Mucosa of gallbladder (tissue), 1 donor: ENCODE measurements at places on chromosomes 11 and 22. TPM values are rescaled to one million over a fixed set of nuclear protein-coding genes. Genes with fewer than 3 reads are reported as not detected.

Gene RRP8
- 25.8 TPM for total RNA-seq

DNA sequence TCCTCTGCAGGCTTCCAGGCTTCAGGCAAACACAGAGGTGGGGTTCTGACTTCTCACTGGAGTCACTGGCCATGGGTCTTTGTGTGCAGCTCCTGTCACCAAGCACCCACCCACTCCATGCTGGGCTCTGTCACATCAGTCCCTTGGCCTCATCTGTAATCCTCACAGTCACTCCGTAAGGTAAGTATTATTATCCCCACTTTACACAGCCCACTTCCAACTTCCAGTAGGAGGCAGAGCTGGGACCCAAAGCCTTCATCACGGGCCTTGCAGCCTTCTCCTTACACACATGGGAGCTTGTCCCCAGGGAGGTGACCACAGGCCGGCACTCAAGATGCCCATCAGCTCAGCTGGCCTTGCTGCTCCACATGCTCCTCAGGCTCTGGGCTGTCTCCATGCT, 266.7 kb upstream of the B3GAT1 start:
- DNase-seq: peak; percentile 5

Gene ZNF280B
- total RNA-seq: 1.3 TPM

DNA sequence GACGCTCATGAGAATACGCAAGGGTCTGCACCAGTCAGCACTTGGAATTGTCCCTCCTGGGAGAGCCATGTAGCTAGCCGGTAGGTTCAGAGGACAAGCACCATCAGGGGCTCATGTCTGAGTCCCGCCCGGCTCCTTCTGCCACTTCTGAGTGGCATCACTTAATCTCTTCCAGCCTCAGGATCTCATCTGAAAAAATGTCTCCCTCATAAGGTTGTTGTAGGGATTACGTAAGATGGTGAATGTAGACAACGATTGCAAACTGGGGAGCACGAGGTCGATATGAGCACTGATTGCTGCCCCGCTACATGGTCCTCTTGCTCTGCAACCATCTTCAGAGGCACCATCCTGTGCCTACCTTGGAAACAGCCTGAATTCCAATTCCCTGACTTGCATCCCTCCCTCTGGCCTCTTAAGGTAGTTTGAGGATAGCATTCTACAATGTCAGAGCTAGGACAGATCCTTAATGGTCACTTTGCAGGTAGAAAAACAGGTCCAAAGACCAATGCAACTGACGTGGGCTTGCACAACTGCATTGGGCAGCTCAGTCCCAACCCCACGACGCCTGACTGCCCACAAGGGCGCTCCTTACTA, 115.8 kb upstream of the TMEM45B start:
- no peak for DNase-seq

Gene DMC1
- total RNA-seq: 0.40 TPM

DNA sequence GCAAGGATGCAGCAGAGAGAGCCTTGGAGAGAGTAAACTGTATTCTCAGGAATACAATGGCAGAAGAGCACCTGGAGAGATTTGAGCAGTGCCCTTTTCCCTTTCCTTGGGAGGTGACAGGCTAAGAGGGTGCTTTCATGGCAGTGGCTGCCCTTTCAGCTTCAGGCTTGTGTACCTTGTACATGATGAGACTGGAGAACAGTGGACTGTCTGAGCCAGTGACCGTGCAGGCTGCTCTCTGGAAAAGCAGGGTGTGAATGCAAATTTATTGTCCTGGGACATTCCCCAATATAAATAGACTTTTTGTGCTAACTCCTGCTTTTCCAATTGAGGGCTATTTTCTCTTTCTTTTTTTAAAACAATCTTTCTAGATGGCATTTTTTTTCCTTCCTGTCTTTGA, 99.3 kb downstream of the TRIM44 start:
- DNase-seq: no peak

- no peak for DNase-seq
These were observed 4.9 kb upstream of the SLCO2B1 start for GRCh38 chr11:75145972-75146519.

Gene APOL5
- not detected for total RNA-seq

Gene KRTAP5-1
- not detected for total RNA-seq

DNA sequence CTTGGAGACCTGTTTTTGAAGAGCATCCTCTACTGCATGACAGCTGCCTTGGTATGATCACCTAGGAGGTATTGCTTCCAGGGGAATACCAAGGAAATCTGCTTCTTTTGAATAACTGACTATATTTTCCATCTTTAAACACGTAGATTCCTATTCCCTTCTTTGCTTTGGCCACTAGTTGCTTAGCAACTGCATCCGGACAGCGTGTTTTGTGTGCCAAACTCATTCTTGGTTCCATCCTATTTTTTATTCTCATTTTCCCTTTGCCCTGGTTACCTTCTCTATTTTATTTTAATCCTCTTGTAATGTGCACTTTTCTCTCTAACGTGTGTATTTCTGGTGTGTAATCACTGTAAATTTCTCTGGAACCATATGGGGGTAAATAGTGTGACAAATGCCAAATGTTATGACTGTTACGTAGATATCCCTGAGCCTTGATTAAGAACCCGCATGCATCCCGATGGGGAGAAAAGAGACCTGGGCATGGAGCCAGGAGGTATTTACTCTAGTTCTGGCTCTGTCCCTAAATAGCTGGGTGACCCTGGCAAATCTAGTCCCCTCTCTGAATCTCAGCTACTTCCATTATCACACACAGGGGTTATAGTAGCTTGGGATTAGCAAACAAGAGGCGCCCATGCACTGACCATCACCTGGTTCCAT, 241.7 kb downstream of the MIAT start:
- DNase-seq: no peak

DNA sequence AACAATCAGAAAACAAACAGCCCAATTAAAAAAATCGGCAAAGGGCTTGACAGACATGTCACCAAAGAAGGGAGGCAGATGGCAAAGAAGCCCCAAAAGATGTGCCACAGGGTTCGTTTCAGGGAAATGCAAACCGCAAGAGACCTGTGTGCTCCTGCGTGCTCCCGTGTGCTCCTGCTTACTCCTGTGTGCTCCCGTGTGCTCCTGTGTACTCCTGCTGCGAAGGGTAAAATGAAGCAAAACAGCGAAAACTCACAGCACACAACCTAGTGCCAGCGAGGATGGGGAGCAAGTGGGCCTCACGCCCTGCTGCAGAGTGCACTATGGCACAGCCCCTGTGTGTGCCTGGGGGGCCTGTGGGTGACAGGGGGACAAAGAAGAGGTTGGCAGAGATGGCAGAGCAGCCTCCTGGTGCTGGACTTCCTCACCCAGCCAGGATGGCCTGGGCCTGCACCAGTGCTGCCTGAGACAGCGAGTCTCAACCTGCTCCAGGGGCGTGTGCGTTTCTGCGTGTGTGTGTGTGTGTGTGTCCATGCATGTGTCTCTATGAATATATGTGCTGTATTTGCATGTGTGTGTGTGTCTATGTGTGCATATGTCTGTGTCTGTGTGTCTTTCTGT, 14.0 kb downstream of the ASCL2 start:
- DNase-seq: no peak

Gene CXCR5
- 0.06 TPM for total RNA-seq

Gene SGSM1
- total RNA-seq: 6.8 TPM

- DNase-seq: no peak
These were observed 15.7 kb downstream of the FBXO7 start for GRCh38 chr22:32490279-32490678.

Gene SCUBE2
- 22.0 TPM for total RNA-seq

Gene UBQLNL
- total RNA-seq: 0.69 TPM
